ENCODE measurements at places on chromosomes 5 and 9.
A peak's percentile ranks its signal among the peaks of the same experiment; 100 is the strongest.

- DNase-seq, result no peak
Measured at GRCh38 chr5:140365941-140366340, 5.9 kb downstream of the SLC4A9 start.

DNA sequence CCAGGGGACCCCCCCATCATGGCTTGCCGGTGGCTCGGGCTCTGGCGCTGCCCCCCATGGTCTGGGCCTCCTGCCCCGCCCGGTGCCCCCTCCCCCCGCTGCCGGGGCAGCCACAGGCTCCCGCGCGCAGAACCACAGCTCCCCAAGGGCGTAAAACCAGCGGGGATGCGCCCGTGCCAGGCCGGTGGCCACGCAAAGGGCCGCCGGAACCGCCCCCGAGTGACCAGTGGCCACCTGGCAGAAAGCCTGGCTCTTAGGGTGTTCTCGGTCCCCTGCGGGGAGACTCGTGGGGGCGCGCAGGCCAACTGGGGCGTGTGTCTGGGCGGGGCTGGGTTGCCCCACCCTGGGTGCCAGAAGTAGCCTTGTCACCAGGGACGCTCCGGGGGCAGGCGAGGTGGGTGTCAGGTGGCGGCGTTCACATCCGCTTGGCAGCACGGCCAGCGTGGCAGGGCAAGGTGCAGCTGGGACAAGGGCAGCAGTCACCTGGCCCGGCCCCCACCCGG is 515 bp upstream of the AGPAT2 start:
- no peak for DNase-seq

GRCh38 chr5:173230690-173231380 is 4.2 kb downstream of the NKX2-5 start:
- DNase-seq, result no peak

DNA sequence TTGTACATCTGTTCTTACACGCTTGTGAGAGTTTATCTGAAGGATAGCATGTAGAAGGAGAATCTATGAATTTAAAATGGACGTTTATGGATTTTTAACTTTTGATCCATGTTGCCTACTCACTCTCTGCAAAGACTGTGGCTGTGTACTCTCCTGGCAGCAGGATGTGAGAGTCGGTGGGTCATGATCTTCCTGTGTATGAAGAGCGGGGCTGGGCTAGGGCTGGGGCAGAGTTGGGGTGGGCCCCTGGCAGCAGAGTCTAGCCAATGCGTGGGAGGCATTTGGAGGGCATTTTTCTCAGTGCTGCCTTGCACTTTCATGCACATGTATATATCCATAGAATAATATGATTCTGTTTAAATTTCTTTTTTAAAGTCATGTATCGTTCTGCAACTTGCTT is 24.0 kb upstream of the DAB2IP start:
- DNase-seq, result no peak

GRCh38 chr5:125549322-125549911 is 803.0 kb upstream of the ZNF608 start:
- no peak for DNase-seq

DNA sequence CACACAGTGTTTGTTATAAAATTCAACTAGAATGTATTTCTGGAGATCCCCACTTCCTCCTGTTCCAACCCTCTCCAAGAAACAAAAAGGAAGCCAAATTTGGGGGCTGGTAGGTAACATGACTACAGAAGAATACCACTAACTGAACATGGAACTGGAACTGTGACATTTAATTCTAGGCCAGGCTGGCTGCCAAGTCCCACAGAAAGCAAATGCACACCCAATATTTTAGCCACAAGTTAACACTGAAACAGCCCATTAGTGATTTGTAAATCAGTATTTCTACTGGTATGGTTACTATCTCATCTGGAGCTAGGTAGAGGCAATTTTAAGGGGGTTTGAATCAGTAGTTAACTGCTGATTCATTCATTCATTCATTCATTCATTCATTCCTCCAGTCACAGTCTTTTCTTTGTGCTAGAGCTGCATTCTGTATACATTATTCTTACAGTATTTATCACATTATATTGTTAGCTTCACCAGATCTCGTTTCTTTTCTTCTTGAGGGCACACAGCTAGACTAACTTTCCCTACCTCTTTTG is 131.7 kb upstream of the GDNF start:
- DNase-seq, result no peak

DNA sequence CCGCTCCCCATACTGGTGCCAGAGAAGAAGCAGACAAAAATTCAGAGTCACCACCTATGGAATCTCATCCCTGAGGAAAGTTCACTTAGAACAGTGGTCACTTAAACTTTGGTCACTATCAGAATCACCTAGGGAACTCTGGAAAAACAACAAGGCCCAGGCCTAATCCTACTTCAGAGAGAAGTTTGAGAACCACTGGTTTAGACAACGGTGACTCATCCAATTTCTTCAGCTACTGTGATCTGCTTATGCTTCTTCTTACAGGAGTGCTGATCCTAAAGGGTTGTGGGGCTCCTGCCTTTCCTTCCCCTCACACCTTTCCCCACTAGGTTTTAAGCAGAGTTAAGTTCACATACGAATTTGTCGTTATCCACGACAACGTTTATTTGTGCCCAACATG is 194.7 kb upstream of the KLF4 start:
- DNase-seq, result peak; percentile 23

GRCh38 chr5:92927291-92927778 is 653.7 kb downstream of the NR2F1-AS1 start:
- no peak for DNase-seq

- DNase-seq, result peak; percentile 22
Measured at GRCh38 chr9:121929893-121930875, 162.9 kb downstream of the TTLL11 start.

- DNase-seq, result no peak
Measured at GRCh38 chr9:90855208-90855902, 53.7 kb downstream of the SYK start.

DNA sequence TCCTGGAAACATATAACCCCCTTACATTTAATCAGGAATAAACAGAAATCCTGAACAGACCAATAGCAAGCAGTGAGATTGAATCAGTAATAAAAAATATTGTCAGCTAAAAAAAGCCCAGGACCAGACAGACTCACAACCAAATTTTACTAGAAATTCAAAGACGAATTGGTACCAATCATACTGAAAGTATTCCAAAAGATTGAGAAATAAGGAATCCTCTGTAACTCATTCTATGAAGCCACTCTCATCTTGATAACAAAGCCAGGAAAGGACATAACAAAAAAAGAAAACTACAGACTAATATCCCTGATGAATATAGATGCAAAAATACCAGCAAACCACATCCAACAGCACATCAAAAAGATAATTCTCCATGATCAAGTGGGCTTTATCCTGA is 714.0 kb downstream of the SEMA5A start:
- no peak for DNase-seq

GRCh38 chr5:61755726-61756222 is 423.7 kb downstream of the ZSWIM6 start:
- DNase-seq, result no peak

DNA sequence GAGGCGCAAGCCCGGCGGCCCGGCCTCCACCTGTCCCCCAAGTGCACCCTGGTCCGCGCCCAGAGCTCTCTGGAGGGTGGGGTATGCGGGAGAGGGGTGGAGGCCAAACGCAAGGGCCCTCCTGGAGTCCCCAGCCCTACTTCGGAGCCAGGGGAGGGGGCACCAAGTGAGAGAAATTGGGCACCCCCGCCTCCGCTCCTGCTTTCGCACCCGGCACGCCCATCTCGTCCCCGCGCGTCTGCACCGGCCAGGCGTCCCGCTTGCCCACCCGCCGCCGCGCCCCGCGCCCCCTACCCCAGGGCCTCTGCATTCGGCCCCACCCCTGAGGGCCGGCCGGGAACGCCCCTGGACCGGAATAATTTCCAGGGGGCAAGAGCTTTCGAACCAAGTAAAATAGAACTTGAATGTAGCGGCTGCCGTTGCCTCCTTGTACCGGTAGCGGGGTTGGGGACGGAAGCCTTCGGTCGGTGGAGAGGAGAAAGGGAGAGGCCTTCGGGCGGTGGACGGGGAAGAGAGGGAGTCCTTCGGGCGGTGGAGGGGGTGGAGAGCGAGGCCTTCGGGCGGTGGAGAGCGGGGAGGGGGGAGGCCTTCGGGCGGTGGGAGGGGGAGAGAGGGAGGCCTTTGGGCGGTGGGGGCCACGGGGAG is 694 bp upstream of the PHPT1 start:
- no peak for DNase-seq

DNA sequence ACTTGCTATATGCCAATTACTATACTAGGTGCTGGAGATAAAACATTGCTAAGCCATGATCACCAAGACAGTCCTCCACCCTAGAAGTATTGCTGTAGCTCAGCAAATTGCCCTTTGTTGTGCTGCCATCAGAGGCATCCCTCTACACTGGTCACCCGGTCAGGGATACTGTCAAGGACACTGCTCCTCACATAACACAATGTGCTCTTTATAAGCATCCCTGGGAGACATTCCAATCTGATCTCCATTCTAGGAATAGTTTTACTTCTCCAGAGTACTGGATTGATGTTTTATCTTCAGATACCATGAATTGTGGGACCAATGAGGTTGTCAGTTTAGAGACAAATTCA is 10.4 kb upstream of the DNAJA1 start:
- no peak for DNase-seq

DNA sequence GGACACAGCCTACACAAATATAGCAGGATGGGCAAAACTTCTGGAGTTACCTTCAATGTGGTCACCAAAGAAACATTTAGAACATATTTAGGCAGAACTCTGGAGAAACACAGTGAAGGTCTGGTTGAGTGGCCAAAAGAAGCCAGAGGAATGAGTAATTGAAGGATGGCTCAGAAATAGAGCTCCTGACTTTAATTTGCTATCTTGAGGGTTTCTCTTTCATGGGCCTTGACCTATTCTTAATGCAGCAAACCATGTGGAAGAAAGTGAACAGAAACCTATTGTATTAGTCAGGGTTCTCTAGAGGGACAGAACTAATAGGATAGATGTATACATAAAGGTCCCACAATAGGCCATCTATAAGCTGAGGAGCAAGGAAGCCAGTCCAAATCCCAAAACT is 650.5 kb downstream of the ACTL7B start:
- DNase-seq, result no peak

DNA sequence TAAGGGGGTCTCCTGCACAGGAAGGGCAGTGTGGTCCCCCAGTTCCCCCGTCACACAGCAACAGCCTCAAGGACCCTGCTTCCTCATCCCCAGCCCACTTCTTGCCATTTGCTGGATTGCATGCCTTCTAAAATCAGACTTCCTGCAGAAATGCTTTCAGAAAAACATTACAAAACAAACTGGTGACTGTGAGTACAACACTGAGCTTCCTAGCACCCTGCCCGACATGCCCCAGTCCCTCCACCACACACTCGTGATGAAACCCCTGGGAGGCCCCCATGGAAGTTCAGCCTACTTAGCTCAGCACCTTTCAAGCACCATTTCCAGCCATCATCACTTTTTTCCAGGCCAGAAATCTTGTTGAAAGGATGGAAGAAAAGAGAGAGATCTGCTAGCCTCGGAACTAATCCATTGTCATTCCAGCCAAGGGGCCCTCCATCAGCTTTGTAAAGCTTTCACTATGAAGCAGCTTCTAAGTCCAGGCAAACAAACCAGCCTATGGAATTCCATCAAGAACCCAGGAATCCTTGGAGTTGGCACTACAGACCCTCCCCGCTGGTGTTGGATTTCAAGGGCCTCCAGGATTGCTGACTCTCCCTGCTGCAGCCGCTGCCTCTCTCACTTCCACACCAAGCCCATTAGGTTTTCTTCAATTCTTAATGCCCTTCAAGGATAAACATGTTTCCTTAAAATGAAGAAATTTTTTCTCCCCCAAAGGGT is 114.6 kb downstream of the C5orf15 start:
- no peak for DNase-seq

GRCh38 chr5:174943785-174944184 is 219.4 kb downstream of the MSX2 start:
- DNase-seq, result no peak

All from fibroblast of skin of right biceps (primary cell).